ENCODE measurements at places on chromosomes 6 and 20.

DNA sequence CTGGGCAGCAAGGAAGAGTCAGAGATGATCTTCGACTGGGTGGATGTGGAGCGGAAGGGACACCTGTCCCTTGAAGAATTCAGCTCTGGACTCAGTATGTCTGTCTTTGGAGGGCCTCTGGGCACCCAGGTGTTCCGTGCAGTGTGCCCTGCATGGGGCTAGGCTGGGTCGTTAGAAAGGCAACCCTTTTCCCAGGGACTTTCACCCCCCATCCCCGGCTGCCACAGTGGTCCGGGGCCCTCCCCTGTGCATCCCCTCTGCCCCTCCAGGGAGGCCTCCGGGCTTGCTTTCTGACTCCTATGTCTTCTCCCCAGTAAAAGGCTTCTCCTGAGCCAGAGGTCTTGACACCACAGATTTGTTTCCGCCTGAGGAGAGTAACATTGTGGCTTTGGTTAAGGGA, 16.2 kb downstream of the RAB44 start:
- peak; percentile 21 for DNase-seq

GRCh38 chr6:17466707-17467106, 73.3 kb downstream of the CAP2 start:
- no peak for DNase-seq

- peak; percentile 69 for DNase-seq
Observed at GRCh38 chr6:13273931-13274706, 54.2 kb downstream of the TBC1D7 start.

DNA sequence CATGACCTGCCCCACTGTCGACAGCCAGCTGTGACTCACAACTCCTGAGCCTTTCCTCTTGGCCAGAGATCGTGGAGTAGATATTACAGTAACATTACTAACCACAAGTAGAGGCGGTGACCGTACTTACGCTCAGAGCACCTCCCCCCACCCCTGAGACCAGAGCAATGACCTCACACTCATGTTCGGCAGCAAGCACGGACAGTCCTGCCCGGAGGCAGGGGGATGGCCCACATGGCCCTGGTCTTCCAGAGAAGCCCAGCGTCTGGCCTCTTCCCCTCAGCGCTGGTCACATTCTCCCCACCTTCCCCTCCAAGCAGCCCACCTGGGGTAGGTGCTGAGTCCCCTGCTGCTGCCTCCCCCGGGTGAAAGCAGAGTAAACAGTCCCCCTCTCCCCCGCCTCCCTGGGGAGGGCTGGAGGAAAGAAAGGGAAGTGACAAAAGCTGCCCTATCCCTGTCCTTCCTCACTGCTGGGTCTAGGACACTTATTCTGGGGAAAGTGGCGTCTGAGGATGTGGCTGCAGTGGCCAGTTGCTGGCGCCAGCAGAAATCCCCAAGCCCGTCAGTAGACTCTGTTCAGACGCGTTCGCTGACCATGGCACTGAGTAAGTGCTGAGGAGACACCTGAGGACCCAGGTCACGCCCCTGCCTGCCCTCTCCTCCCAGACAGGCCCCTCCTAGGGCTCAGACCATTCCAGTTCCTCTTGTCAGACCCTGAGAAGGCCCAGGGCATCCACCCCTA, 68.5 kb downstream of the MRPL14 start:
- DNase-seq = no peak

GRCh38 chr6:56534680-56535419, 107.8 kb downstream of the DST start:
- no peak for DNase-seq

DNA sequence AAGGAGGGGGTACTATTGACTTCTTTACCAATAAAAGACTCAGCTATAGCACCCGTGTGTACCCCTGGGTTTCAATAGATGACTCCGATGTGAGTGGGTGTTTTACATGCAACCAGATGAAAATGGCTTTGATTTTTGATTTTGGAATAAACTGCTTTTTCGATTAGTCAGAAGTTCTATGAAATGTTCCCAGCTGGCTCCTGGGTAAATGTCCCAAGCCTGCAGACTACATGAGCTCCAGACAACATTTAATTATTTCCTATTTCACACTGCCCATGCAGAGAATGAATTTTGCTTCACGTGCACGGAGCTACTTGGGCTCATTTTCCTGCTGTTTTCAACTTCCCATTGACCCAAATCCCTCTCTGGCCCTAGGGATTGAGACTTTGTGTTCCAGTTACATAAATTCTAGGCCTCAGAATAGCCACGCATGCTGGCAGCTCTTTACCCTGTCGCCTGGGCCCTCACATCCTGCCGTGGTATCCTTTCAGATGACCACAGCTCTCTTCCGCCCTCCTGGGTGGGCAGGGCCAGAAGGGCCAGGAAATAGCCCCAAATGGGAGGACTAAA, 59.7 kb downstream of the GPR6 start:
- DNase-seq = no peak

GRCh38 chr6:111176038-111176759, 88.9 kb downstream of the SLC16A10 start:
- no peak for DNase-seq

GRCh38 chr6:39476151-39476550, 153.6 kb upstream of the KCNK16 start:
- DNase-seq = no peak

DNA sequence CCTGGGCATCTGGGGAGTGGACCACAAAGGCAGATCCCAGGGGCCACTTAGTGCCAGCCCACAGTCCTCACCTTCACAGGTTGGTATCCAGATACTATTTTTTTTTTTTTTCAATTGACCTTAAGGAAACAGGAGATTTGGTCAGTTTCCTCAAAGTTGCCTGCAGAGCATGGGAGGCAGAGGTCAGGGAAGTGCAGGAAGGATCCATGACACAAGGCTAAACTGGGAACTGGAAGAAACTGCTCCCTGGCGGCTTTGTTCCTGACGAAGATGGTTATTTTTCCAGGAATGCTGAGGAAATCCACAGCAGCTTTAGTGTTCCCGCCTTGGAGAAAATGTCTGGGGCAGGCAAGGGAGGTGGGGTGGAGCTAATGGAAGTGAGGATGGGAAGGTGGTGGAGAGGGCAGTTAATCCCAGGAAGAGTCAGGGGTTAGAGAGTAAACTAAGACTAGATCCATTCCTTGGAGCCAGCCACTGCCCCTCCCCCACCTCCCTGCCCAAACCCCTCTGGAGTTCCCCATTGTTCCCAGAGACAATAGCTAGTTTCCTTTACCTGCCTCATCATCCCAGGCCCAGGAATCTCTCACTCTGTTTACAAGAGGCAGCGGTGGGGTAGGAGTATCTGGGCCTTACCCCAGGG, 14.3 kb upstream of the MYMX start:
- no peak for DNase-seq

- no peak for DNase-seq
Observed at GRCh38 chr20:53636540-53637097, 43.0 kb upstream of the ZNF217 start.

GRCh38 chr20:9498322-9498721, 16.1 kb upstream of the LAMP5 start:
- no peak for DNase-seq

DNA sequence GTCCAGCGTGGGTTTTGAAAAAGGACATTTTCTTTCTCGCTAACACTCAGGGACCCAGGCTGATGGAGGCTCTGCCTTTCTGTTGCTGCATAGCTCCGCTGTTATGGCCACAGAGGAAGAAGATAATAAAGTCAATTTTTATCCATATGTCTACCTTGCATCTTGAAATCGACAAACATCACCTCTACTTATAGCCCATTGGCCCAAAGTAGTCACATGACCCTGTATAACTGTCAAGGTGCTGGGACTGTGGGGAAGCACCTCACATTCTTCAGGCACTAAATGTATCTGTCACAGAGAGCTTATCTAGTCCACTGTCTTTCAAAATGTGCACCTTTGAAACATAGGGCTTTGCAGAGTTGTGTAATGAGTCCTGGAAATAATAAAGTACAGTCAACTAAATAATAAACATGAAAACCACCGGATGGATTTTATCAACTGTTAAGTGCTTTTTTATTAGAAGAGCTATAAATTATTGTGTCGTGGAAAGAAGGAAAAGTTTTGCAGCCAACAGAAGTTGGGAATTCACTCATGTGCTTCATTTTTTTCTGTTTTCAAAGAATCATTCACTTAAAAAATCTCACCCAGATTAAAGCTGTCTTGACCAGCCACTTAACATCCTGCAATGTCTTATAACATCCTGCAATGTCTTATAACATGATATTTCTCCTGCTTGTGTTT, 47.7 kb upstream of the RCAN2 start:
- DNase-seq = no peak

DNA sequence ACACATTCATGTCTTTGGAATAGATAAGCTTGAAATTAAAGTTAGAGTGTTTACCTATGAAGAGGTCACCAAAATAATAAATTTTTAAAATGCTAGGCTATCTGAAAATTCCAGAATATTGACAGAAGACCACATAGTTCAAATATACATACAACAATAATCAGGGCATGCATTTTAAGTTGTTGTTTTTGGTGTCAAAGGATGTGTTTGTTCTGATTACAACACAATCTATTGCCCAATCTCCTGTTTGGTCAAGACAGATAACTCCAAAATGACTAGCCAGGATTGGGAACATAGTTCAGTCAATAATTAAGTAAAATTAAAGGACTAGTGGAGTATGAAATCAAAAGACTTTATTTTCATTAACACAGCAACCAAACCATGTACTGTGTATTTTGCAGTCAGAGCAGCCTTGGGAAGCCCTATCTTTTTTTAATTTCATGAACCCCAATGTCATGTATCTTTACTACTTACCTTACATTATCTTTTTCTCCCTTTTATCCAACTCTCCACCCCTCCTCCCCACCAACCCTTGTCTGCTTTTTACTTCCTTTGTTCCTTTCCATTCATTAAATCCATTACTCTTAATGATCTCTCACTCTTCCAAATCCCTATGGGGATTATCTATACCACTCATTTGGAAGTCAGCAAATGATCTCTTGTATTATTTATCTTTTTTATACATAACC, 111.2 kb downstream of the CDK19 start:
- no peak for DNase-seq

Data from activated T-cell treated with anti-CD3 and anti-CD28 coated beads, Interleukin-2, amount 50 U/mL, for 24 hours (primary cell).